ENCODE measurements at places on chromosomes 11 and 22. TPM values are rescaled to one million over a fixed set of nuclear protein-coding genes. Genes with fewer than 3 reads are reported as not detected.

The USP2 gene
- 1.6 TPM for total RNA-seq

The PRDM11 gene
- 23.6 TPM for total RNA-seq

The CCDC81 gene
- 1.5 TPM for total RNA-seq

The PLA2G3 gene
- total RNA-seq = not detected

The FAM227A gene
- total RNA-seq = 1.3 TPM

GRCh38 chr11:2777871-2778629, 78.3 kb upstream of the KCNQ1OT1 start:
- no peak overlapping the region for H3K27ac ChIP-seq
- H3K36me3 ChIP-seq = no peaks in the 10 kb centered on the region
- no peaks in the 10 kb centered on the region for H3K4me1 ChIP-seq
- DNase-seq = peak; percentile 44
- no peak overlapping the region for H3K4me3 ChIP-seq
- H3K27me3 ChIP-seq = no peaks in the 10 kb centered on the region

DNA sequence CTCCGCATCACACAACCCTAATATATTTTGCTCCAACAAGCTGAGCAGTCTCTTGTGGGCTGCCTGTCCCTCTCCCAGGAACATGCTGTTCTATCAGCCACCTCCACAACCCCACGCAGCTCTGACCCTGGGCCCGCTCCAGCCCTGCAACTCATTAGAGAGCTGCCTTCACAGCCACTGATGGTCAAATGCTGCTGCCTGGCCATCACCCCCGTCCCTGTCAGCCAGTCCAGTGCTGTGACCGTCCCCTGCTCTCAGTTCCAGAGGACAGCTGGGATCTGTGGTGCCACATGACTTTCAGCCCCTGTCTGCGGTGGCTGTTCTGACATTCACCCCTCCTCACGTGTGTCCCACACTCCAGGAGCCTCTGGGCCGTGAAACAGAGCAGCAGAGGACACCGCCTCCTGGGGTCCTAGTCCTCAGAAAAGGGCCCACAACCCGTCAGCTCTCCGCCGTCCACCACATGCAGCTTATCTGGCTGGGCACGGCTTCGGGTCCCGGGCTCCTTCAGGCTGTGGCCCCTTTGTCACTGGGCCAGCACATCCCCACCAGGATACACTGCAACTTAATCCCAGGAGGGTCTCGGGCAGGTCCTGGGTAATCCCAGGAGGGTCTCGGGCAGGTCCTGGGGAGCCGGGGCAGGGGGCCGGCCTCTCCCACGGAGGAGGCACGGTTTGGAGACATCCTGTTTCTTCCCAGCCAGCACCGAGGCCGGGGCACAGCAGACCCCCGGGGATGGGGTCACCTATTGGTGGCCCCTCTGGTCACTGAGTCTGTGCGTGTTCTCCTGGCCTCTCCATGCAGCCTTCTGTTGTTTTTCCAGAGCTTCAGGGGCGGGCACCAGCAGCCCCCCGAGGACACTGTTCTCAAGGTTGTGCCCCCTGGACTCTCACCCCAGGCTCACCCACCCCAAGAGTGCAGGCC, 15.1 kb downstream of the CRELD2 start:
- no peak overlapping the region for H3K27ac ChIP-seq
- H3K4me3 ChIP-seq = no peak overlapping the region
- H3K27me3 ChIP-seq = no peaks in the 10 kb centered on the region

DNA sequence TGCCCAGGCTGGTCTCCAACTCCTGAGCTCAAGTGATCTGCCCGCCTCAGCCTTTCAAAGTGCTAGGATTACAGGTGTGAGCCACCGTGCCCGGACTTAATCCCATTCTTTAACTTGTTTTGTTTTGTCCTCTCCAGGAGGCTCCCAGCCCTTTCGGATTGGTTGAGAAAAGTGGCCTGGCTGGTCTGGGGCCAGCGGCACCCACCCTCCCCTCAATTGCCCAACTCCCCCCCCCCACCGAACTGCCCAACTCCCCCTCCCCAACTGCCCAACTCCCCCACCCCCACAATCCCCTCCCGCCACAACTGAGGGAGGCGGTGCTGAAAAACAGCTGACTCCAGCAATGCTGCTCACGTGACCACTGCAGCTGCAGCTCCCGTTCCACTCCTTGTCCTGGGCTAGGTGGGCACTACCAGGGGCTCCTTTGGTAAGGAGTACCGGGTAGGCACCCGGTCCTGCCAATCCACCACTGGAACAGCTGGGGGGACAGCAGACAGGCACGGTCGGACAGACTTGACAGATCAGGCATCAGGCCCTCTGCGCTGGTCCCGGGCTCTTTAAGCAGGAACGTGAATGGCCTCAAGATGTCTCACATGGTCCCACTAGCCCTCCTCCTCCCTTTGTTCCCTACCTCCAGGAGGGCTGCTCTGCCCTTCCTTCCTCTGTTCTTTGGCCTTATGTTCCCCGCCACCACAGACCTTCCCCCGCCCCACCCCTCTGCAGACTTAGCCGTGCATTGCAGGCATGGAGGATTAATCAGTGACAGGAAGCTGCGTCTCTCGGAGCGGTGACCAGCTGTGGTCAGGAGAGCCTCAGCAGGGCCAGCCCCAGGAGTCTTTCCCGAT, at the start of gene TCN2:
TSS of gene TCN2 (plus strand) at position 720 of the 845 bp plus-strand sequence. CDS start 158 bp downstream, outside the sequence.
- H3K27ac ChIP-seq = no peak within 1 kb of the TSS
- H3K4me1 ChIP-seq = no peaks in the 10 kb centered on the region
- DNase-seq = peak; percentile 83

DNA sequence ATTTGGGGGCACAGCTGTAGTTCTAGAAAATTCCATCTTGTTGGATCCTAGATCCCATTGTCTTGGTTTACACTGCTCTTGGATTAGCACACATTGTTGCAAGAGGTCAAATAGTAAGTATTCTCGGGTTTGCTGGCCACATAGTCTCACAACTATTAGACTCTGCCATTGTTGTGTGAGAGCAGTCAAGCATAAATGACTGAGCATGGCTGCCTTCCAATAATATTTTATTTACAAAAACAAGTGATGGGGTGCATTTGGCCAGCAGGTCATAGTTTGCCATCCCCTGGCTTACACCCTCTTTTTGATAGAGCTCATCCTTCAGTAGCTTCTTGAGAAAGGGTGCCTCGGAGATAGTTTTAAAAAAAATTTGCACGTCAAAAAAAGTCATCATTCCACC, 77.9 kb upstream of the ALX4 start:
- no peaks in the 10 kb centered on the region for H3K27me3 ChIP-seq
- no peak overlapping the region for H3K4me3 ChIP-seq
- no peak for DNase-seq
- H3K27ac ChIP-seq = no peak overlapping the region
- H3K4me1 ChIP-seq = no peaks in the 10 kb centered on the region

GRCh38 chr11:36394056-36394455, 98.0 kb downstream of the PRR5L start:
- H3K4me3 ChIP-seq = no peak overlapping the region
- H3K27ac ChIP-seq = no peak overlapping the region
- H3K27me3 ChIP-seq = peaks cover 2% of the 10 kb centered on the region
- peaks cover 2% of the 10 kb centered on the region for H3K36me3 ChIP-seq
- H3K4me1 ChIP-seq = no peaks in the 10 kb centered on the region

DNA sequence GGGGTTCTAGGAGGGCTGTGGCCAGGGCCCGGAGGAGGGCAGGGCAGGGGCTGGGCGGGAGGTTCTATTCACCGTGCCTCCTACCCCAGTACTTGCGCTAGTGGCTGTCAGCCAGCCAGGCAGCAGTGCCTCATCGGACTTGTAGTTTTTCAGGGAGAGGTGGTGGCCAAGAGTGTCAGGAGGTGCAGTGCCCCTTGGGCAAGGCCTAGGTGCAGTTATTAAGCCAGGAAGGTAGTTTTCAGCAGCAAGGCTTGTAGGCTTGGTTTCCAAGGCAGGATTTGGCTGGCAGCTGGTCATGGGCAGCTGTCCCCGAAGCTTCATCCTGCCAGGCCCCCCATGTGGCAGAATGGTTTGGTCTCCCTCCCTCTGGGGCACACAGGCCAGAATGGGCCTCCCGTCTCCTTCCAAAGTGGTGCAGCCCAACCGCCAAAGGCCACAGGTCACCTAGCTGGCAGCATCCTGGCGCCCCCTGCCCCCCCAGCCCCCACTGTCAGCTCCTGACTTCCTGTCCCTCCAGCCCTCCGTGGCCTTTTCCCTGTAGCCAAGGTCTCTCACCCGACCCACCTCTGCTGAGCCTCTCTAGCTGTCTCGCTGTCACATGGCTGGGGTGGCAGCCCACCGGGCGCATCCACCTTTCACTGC, 8.5 kb downstream of the CCDC88B start:
- no peaks in the 10 kb centered on the region for H3K27me3 ChIP-seq
- H3K4me3 ChIP-seq = no peak overlapping the region
- no peaks in the 10 kb centered on the region for H3K36me3 ChIP-seq
- peak; percentile 72 for DNase-seq
- H3K4me1 ChIP-seq = no peaks in the 10 kb centered on the region
- no peak overlapping the region for H3K27ac ChIP-seq

- H3K4me1 ChIP-seq = peaks cover 5% of the 10 kb centered on the region
- DNase-seq = no peak
- H3K36me3 ChIP-seq = no peaks in the 10 kb centered on the region
- H3K27ac ChIP-seq = peak overlapping the region; percentile 79
Measured at GRCh38 chr11:103946793-103947545, 89.5 kb upstream of the DDI1 start.

DNA sequence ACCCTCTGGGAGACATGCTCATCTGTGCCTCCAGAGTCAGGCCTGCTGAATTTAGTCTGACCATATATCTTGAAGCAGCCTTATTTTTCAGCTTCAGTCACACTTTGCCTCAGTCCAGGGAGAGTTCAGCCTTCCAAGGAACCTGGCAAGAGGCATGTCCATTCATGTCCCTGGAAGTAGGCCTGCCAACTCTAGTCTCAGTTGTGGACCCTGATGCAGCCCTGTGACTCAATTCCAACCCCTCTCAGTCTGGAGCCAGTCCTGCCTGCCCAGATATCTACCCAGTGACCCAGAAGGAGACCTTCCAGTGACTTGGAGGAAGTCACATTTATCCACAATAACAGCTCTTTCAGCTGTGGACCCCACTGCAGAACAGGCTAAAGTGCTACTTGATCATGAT, 566.6 kb downstream of the TMEM135 start:
- H3K36me3 ChIP-seq = no peaks in the 10 kb centered on the region
- H3K27ac ChIP-seq = no peak overlapping the region
- no peak for DNase-seq
- H3K4me1 ChIP-seq = peaks cover 6% of the 10 kb centered on the region
- H3K27me3 ChIP-seq = no peaks in the 10 kb centered on the region

GRCh38 chr11:2440646-2441045, 3.7 kb downstream of the TRPM5 start:
- no peaks in the 10 kb centered on the region for H3K36me3 ChIP-seq
- no peak overlapping the region for H3K27ac ChIP-seq
- H3K4me1 ChIP-seq = no peaks in the 10 kb centered on the region
- no peaks in the 10 kb centered on the region for H3K27me3 ChIP-seq

DNA sequence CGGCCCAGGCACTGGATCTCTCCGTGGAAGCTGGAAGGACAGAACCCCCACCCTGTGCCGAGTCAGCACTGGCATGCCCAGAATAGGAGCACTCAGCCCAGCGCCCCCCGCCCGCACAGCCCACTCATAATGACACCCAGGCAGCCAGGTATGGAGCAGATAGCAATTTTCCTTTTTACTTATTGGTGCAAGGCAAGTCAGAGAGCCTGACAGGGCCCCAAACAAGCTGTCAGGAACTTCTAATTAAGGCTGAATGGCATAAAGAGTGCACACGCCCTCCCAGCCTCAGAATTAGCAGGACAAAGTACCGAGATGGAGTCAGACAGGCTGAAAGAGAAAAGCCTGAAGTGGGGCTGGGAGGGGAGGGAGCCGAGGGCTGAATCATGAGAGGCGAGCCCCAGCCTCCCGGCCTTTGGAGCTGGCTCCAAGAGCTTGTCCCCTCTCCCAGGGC, 76.9 kb downstream of the DSCAML1 start:
- H3K36me3 ChIP-seq = no peaks in the 10 kb centered on the region
- H3K27me3 ChIP-seq = no peaks in the 10 kb centered on the region
- no peak overlapping the region for H3K27ac ChIP-seq
- DNase-seq = no peak
